Activated T-helper 2 cell treated with anti-CD3 and anti-CD28 coated beads, Interferon-gamma antibody, Interleukin-2, Interleukin-4, amounts not matched to agents 10 μg/mL and 5 μg/mL and 100 μg/mL, durations not matched to agents 14 hours and 24 hours and 36 hours (primary cell): ENCODE measurements at places on chromosomes 3 and 15.

GRCh38 chr3:59930170-59930569 is 880.3 kb upstream of the CFAP20DC start:
- no peak for DNase-seq

DNA sequence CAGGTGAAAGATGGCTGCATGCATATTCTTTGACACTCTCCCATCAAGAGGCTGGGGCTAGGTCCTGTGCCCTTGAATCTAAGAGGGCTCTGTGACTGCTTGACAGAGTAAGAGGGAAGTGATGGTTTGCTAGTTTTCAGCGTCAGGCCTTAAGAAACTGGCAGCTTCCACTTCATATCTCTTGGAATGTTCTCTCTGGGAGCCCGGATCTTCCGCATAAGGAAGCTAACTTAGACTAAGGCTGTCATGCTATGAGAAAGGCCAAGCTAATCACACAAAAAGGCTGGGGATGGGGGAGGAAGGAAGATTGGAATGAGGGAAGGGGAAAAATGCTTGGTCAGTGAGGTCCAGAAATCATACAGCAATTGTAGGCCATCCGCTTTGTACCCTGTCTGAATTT is 50.0 kb downstream of the MB21D2 start:
- no peak for DNase-seq

- DNase-seq, result no peak
These were observed 190.5 kb downstream of the GREM1 start for GRCh38 chr15:32908135-32908801.

DNA sequence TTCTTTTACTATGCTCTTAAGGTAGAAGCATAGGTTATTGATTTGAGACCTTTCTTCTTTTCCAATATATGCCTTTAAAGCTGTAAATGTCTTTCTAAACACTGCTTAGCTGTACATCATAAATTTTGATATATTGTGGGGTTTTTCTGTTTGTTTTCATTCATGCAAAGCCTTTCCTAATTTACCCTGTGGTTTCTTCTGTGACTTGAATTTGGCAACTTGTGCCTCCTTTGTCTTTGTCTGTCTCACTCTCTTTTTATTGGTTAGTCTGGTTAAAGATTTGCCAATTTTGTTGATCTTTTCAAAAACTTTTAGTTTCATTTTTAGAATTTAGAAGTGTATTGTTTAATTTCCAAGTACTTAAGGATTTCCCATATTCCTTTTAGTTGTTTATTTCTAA is 343.1 kb downstream of the OXSM start:
- no peak for DNase-seq

DNA sequence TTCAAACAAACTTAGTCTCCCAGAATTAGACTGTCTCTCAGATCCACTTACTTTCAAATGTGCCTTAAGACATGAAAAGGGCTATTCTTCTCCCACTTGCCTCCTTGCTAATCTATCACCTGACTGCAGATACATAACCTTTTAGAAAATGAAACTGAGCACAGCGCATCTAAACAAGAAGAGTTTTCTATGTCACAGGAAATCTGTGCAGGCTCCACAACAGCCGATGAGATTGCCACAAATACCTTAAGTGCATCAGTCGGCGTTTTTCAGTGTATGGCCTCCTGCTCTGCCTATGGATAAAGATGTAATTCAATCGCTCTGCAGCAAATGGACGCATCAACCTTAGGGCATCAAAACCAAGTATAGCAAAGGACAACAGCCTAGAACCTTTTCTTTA is 544.2 kb downstream of the FOXP1 start:
- no peak for DNase-seq

- DNase-seq, result no peak
These were observed 2.1 kb downstream of the ZDHHC19 start for GRCh38 chr3:196208942-196209695.

GRCh38 chr3:57048728-57049127 is 11.7 kb upstream of the SPATA12 start:
- no peak for DNase-seq

GRCh38 chr3:52394751-52395502 is 50.0 kb downstream of the SEMA3G start:
- no peak for DNase-seq

DNA sequence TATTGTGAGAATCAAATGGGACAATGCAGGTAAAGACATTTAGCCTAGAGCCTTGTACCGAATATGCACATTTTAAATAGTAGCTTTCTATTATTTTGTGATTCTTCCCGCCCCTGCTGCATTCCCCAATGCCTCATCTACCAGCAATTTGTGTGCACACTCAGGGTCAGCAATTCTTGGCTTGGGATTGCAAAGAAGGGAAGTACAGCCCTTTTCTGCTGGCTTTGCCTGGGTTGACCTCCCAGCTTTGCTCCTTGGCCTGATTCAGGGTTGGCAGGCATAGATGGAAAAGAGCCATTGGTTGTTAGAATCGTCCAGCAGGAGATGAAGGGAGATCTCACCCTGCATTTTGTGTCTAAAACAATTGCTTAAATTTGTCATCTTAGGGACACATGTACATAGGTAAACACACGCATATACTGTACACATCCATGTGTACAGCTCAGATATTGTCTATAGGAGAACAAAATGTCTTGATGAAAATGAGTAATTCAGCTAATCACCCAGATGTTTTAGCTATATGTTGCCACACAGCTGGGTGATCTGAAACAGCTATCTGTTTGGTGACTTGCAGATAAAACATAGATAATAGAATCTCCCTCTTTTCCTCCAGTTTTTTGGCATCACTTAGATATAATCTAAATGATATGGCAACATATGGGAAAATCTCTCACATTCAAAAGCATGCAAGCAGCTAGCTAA is 340.9 kb upstream of the TBL1XR1 start:
- no peak for DNase-seq

DNA sequence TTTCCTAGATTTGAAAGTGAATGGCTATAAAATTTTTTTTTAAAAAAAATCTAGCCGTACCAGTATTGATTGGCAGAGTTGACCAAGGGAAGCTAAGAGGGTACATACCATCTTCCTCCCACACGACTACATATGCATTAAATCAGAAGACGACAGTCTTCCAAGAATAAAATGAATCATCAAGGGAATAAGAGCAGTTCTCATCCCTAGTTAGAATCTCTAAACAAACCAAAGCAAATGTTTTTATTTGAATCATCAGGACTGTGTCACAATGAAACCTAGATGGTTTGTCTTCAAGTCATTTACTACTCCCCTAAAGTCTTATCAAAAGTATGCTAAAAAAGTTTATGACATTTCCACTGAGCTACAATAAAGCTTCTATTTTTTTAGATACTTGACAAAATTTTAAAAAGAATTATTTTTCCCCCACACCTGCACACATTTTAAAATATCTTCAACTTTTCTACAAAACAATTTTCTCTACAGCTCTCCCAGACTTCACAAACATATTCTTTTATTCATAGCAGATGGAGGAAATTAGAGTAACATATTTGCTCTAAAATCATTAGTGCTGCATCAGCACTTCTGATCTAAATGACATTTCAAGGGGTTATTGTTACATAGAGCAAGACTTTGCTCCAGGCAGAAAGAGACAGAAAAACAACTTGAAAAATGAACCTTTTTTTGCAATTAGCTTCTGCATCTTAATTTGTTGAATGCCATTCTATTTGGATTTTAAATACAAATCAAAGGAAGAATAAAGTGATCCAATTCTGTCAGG is 547.1 kb downstream of the FHIT start:
- DNase-seq, result no peak

DNA sequence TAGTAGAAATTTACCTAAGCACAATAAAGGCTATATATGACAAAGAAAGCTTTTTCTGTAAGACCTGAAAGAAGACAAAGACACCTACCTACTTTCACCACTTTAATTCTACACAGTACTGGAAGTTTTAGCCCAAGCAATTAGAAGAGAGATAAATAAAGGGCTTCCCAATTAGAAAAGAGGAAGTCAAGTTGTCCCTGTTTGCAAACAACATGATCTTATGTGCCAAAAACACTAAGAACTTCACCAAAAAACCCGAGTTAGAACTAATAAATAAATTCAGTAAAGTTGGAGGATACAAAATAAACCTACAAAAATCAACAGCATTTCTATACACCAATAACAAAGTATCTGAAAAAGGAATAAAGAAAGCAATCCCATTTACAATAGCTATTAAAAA is 190.9 kb downstream of the NR2F2 start:
- DNase-seq, result no peak

DNA sequence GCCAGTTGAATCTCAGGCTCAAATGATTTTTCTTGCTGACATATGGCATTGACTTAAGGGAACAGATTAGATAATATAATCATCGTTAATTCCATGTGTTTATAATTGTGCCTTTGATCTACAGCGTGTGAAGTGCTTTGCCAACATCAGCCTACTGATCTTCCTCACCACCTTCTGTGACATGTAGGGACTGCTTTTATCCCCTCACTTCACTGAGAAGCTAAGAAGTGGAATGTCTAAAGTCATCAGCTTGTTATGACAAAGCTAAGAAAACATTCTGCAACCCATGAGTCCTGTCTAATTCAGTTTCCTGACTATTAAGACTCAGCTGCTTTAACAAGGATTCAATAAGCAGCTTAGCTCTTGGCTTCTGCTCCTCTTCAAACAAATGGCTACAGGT is 106.0 kb downstream of the MYH15 start:
- no peak for DNase-seq

- DNase-seq, result no peak
These were observed 216.4 kb downstream of the LRRC3B start for GRCh38 chr3:26839001-26839400.

- DNase-seq, result no peak
These were observed 87.2 kb downstream of the EBLN2 start for GRCh38 chr3:73148682-73149081.

DNA sequence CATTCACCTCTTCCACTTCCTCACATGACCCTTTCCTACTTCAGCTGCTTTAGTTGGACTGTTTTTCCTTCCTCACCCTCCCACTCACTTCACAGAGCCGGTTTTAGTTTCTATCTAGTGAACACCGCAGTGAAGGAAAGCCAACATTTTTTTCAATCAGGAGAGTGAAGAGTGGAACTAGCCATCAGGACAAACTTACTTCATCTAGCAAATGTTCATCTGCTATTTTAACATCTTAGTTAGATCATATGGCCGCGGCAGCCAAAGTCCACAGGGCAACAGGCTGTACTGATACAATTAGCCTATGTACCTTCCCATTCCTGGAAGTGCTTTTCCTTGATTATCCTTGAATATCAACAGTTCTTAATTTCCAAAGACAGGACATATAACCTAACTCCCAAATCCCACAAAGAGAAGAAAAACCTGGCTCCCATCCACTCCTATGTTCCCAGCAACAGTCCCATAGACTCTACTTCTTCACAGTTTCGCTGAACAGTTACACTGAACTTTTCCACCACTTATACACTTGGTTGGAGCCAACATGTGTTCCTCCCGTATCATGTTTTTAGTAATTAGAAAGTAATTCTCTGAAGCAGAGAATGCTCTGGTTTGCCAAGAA is 456.2 kb upstream of the THBS1 start:
- no peak for DNase-seq

GRCh38 chr3:122626515-122627180 is 49.2 kb downstream of the PARP15 start:
- no peak for DNase-seq

DNA sequence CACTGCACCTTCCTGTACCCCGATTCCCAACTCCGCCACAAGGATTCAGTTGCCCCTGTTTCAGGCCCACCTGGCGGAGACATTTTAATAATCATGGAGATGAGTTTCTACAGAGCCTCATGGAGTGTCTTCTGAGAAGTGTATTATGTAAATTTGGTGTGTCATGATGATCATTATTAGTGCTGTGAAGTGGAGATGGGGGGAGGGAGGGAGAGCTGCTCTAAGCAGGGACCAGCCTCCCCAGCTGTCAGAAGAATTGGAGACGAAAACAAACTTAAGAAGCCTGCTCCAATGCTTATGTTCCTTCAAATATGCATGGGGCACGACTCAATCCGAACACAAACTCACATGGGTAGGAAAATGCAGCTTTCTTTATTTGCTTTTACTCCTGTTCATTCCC is 127.8 kb downstream of the EPHB1 start:
- DNase-seq, result no peak

GRCh38 chr3:139797724-139798343 is 120.1 kb upstream of the NMNAT3 start:
- DNase-seq, result no peak

- DNase-seq, result no peak
These were observed 64.4 kb downstream of the ATP13A5 start for GRCh38 chr3:193314161-193314560.

DNA sequence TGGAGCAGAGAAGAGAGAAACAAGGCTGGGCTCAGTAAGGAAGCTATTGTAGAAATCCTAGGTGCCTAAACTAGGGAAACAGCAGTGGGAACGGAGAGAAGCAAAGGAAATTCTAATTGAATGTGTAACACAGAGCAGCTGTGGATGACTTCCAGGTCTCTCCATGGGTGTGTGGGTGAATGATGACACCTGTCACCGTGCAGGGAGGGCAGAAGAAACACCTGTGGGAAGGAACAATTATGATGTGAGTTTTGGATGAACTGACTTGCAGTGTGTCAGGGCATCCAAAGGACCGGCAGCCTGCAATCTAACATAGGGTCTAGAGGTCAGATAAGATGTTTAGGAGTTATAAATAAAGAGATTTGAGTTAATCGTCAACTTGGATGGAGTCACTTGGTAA is 144.2 kb downstream of the RYR3 start:
- no peak for DNase-seq

DNA sequence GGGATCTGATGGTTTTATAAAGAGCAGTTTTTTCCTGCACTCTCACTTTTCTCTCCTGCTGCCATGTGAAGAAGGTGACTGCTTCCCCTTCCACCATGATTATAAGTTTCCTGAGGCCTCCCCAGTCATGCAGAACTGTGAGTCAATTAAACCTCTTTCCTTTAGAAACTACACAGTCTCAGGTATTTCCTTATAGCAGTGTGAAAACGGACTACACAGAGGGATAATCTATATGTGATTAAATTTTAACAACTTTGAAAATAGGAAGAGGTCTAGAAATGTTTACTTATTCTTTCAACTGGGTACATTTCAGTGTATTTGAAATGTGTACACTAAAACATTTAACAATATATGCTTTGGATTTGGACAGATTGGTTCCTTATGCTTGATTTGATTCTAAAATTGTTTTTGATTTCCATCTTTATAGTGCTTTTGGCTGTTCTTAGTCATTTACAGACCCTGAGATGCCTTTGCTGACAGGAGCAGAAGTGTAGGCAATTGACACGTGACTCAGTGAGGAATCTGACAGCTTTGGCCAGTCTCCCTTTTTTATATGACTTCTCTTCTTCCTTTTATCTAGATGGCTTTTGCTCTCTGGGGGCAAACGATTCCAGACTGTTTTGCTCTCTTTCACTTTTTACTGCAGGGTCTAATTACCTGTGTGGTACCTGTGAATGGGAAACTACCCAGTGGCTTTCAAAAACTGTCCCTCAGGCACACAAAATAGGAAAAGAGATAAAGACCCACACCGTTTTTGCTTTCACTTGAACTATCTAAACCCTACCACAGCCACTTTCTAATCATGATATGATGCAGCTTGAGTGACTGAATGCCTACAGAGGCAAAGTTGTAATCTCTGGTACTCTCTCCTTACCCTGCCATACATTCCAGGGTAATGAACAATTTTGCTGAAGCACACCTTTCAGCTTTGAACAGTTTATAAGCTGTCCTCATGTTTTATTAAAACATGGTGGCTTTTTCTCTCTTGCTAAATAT is 422.6 kb downstream of the ROBO1 start:
- DNase-seq, result no peak
